ENCODE measurements at places on chromosomes 4 and X. TPM values are rescaled to one million over a fixed set of nuclear protein-coding genes. Genes with fewer than 3 reads are reported as not detected.

The TAF7L gene
- 0.25 TPM for total RNA-seq

The ESX1 gene
- not detected for total RNA-seq

GRCh38 chr4:157587681-157588423 is 367.3 kb downstream of the GRIA2 start:
- H3K27me3 ChIP-seq, result no peaks in the 10 kb centered on the region
- no peak overlapping the region for H3K4me3 ChIP-seq
- no peaks in the 10 kb centered on the region for H3K4me1 ChIP-seq
- H3K36me3 ChIP-seq, result no peaks in the 10 kb centered on the region
- DNase-seq, result no peak

DNA sequence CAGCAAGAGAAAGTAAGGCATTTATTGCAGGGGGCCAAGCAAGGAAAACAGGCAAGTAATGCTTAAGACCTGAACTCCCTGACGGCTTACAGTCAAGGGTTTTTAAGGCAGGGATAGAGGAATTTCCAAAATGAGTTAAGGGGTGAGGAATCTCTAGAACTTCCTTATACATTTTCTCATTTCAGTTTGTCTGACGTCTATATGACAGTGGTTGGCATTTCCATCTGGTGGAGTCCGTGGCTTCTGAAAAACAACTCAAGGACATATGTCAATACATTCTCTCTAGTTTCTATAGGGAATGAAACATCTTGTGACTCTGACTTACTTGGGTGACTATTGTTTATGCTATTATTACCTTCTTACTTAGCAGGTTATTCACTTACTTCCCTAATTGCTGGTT is 19.3 kb upstream of the GUCY2F start:
- no peaks in the 10 kb centered on the region for H3K4me1 ChIP-seq
- H3K36me3 ChIP-seq, result no peaks in the 10 kb centered on the region
- H3K4me3 ChIP-seq, result no peak overlapping the region
- H3K27ac ChIP-seq, result no peak overlapping the region
- H3K27me3 ChIP-seq, result no peaks in the 10 kb centered on the region

Data from glutamatergic neuron (in vitro differentiated cells).